HCEC 1CT (cell line): ENCODE measurements at places on chromosomes 4 and X.

- DNase-seq: no peak
Measured at GRCh38 chrX:42519666-42520231, 258.2 kb downstream of the PPP1R2C start.

- DNase-seq: peak; percentile 29
Measured at GRCh38 chr4:144712775-144713174, 66.8 kb downstream of the HHIP start.

DNA sequence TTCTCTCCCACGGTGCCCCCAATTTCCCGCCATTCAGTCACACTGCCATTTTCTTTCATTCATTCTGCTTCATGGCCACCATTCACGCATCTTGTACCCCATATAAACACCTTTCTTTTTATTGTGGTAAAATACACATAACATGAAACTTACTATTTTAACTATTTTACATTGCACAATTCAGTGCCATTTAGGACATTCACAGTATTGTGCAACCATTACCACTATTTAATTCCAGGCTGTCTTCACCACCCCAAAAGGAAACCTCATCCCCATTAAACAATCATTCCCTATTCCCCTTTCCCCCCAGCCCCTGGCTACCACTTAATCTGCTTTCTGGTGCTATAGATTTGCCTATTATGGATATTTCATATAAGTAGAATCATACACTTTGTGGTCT lies 15.9 kb downstream of the SPACA5 start:
- DNase-seq: no peak

- DNase-seq: no peak
Measured at GRCh38 chr4:84579403-84579776, 3.5 kb upstream of the CDS1 start.

GRCh38 chr4:75028196-75028854 lies 95.4 kb downstream of the PARM1 start:
- no peak for DNase-seq

- peak; percentile 3 for DNase-seq
Measured at GRCh38 chr4:114694770-114695169, 96.2 kb downstream of the UGT8 start.

DNA sequence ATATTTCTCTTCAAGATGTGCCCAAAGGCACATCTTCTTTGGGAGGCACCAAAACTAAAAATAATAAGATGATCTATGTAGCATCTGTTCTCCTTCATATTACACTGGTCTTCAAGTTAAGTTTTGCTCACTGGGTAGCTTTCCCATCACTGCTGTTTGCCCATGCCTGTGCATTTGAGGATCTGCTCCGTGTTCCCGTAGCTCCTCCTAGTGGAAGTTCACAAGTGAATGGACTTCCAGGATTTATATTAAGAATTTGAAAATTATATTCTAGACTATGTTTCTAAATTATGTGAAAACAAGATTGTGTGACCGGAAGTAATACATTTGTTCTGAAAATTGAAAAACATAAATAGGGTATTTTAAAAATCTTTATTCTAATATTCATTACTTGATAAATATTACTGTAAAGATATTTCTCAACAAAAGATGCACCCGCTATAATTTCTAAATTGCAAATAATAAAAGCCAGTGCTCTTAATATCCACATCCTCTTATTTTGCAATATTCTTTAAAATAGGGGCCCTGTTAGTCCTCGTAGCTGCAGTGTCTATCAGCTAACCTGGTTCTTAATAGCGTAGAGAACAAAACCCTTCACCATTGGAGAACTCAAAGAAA lies 147.7 kb downstream of the RBM46 start:
- peak; percentile 46 for DNase-seq

GRCh38 chr4:47837094-47837907 lies 566 bp downstream of the CORIN start:
- DNase-seq: no peak

DNA sequence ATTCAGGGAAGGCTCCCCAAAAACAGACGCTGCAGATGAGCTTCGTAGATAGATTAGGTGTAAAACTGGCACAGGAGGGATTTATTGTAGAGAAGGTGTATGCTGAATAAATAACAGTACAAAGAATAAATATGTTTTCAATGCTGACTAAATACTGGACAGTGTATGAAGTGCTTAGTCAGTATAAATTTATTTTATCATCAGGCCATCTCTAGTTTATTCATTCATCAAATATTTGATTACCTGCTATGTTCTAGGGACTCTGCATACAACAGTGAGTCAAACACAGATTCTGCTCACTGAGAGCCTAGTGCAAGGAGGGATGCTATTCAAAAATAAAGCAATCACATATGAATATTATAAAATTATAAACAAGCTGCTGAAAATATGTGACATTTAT lies 63.6 kb upstream of the TSPAN5 start:
- DNase-seq: no peak
